ENCODE measurements at places on chromosomes 7 and 10.
A peak's percentile ranks its signal among the peaks of the same experiment; 100 is the strongest.

- peak; percentile 47 for DNase-seq
These were observed 804 bp downstream of the TMEM106B start for GRCh38 chr7:12211711-12212485.

GRCh38 chr10:88583584-88583957 is 453 bp upstream of the RNLS start:
- no peak for DNase-seq

GRCh38 chr10:131739206-131739605 is 161.6 kb upstream of the PPP2R2D start:
- no peak for DNase-seq

DNA sequence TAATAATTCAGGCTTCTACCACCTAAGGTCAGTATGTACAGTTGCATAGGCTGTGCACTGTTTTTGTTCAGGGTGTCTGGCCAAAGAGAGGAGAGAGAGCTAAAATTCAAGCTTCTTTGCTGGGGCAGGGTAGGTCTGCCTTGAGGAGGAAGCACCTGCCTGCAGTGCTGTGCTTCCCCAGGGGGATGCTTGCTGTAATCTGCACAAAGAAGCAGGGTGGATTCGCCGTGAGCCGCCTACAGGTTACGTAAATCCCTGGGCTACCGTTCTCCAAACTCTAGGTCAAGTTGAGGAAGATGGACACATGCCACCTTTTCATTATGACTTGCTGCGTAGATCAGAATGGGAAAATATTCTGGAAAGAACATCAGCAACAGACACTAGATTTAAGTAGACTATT is 543.3 kb downstream of the TNS3 start:
- no peak for DNase-seq

DNA sequence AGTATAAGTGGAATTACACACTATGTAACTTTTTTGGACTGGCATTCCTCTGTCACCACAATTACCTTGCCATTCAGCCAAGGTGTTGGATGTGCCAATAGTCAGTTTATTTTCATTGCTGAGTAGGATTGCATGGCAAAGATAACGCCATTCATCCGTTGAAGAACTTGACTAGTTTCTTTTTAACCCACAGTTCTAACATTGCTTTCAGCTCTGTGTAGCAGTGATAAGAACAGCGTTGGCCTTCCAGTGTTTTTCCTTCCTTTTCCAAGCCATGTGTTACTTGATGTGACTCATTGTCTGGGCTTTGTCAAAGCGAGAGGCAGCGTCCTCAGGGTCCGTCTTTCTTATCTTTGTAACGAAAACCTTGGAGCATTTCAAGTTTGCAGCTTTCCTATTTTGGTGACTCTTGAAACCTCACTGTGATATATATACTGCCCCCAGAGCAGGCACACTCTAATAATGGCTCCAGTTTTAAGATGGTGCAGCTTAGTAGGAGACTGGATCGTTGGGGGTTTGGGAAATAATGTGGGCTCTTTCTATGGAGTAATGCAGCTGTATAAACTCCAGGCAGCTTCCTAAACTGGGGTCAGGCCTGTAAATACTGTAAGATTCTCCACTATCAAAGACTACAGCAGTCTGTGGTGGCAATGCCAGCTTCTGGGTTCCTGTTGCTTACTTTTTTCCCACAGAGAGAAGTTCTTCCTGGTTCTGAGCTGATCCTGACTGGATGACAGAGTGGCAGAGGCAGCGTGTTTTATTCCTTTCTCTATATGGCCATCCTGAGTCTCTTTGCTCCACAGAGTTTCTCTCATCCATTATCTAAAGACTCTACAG is 41.7 kb downstream of the AKR1E2 start:
- no peak for DNase-seq

- DNase-seq, result no peak
These were observed 156.2 kb upstream of the PTER start for GRCh38 chr10:16280595-16280994.

GRCh38 chr7:27204851-27205322 is 5.0 kb upstream of the HOXA13 start:
- DNase-seq, result no peak
